ENCODE measurements at places on chromosomes 4 and X.

GRCh38 chrX:46611658-46612362, 38.2 kb downstream of the CHST7 start:
- peak; percentile 43 for DNase-seq

GRCh38 chr4:63618883-63619718, 790.1 kb downstream of the TECRL start:
- no peak for DNase-seq

GRCh38 chr4:8657381-8658088, 65.0 kb downstream of the CPZ start:
- no peak for DNase-seq

GRCh38 chr4:36573441-36573840, 292.0 kb downstream of the DTHD1 start:
- DNase-seq: no peak

DNA sequence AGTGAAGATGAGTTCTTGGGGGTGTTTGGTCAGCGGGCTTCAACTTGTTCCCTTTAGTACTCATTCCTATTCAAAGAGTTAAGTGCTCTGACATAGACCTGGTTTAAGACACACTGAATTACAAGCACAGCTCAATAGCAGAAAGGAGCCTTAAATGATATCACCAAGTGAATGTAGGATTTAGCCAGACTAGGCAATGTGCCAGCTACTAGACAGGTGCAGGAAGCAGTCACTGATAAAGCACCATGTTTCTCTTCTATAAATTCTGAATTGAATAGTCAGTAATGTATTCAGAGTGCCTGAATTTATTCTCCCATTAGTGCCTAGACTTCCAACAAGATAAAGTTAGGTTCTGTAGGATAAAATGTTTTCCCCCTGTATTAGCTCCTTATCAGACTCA, 63.6 kb downstream of the ASB9 start:
- DNase-seq: no peak

- DNase-seq: no peak
Observed at GRCh38 chr4:30716681-30717207, 3.4 kb upstream of the PCDH7 start.

DNA sequence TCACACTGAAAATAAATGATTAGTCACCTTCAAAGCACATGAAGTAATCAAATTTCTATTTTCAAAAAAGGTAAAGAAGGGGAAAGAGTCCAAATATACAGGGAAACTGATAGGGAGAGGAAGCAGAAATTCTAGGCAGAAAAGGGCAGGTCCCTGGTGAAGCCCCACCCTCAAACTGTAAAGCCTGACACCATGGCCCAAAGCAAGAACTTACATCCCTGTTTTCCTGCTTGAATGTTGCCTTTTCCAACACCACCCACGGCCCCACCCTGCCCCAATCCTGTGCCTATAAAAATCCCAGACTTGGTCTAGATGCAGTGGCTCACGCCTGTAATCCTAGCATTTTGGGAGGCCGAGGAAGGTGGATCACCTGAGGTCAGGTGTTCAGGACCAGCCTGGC, 361.8 kb downstream of the PPP3CA start:
- no peak for DNase-seq

DNA sequence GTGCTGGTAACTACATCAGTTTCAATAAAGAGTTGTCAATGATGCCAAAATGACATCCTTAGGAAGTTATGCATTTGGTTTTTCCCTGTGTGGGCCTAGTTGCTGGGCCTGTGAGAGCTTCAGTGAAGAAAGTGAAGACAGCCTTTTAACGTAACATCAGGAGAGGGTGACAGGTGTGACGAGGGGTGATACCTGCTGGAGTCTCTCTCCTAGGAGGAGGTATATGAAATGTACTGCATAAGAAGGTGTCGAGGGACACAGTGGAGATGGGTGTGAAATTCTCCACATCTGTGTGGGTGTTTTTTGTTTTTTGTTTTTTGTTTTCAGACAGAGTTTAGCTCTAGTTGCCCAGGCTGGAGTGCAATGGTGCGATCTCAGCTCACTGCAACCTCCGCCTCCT, 49.2 kb downstream of the EVC start:
- no peak for DNase-seq

DNA sequence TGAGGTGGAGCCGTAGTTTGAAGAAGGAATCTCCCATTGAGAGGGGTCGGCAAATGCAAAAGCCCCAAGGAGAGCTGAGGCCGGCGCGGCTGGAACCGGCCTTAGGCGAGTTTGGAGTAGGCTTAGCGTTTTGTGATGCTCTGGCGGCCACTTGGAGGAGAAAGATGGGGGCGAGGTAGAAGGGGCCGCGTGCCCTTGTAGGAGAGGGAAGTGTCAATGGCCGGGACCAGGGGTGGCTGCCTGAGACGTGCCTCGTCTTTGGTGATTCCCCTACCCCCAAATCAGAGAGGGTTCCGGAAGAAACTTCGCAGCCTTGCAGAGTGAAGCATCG, 11.7 kb downstream of the MSX1 start:
- DNase-seq: no peak

DNA sequence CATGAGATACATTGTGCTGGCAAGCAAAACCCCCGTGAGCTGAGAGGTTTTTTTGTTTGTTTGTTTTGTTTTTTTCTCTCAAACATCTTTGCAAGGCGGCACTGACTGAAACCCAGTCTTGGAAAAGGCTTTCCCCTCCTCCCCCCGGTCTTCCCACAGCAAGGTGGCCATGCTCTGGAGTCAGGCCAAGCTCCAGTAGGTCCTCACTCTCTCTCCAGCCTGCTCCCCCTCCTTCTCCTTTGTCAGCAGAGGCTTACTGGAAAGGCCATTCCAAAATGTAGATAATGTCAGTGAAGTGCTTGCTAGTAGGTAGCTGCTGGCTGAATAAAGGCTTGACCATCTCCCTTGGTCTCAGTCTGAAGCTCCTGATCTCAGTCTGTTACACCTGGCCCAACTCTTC, 32.6 kb downstream of the FRMPD3 start:
- DNase-seq: no peak

- DNase-seq: no peak
Observed at GRCh38 chr4:104719539-104720230, 225.0 kb upstream of the CXXC4 start.

DNA sequence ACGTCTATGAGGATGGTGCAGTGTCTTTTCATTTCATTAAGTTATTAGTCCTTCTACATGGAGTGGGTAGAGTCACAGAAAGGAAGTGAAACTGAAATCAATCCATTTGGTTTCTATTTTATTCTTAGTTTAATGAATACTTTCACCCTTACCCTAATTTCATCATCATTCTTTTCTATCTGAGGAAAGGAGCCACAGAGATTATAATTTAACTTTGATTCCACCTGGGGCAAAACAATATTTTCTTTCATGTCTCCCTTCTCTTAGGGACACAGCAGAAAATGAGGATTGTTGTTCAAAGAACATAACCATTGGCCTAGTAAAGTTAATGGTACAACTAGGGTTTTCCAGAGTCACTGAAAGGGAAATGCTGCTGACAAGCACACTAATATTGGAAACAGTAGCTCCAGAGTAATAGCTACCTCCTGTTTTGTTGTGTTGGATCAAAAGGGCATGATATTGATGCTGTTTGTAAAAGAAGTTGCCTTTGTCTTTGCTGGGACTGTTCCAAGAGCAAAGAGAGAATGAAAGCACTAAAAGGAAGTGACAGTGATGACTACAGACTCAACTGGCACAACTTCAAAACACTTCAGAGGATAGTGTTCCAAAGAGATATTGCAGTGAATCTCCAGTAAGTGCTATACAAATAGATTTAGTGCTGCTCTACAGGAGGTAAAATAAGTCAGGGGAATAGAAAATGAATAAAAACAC, 247.1 kb upstream of the PITX2 start:
- no peak for DNase-seq

DNA sequence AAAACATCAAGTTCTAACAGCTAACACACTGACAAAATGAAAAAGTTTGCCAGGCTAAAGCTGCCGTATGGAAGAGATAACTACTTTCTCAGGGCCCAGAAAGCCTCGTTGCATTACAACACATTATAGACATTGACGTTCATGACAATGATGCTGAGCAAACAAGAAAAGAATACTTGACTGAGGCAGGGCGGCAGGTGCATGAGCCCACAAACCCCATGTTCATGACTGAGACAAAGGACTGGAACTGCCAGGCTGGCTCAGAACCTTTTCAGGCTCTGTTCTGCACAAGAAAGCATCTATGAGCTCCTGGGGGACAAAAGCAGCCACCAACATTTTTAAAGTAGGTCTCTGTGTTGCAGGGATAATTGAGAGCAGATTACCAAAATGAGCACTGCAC, 13.6 kb downstream of the TLR6 start:
- no peak for DNase-seq

- DNase-seq: no peak
Observed at GRCh38 chr4:7226439-7226838, 34.1 kb downstream of the SORCS2 start.

DNA sequence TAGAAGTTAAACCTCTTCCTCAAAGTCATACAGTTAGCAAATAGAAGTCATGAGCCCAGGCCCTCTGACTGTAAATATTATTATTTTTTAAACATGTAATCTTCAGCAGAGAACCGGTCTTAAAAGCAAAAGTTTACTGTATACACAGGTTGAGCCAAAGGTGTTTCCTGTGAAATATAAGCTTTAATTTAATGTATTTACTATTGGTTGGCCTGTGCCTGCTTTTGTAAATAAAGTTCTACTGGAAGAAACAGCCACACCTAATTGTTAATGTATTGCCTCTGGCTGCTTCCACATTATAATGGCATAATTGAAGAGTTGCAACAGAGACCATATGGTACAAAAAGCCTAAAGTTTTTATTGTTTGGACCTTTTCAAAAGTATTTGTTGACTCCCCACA, 61.0 kb upstream of the PRDM8 start:
- no peak for DNase-seq

DNA sequence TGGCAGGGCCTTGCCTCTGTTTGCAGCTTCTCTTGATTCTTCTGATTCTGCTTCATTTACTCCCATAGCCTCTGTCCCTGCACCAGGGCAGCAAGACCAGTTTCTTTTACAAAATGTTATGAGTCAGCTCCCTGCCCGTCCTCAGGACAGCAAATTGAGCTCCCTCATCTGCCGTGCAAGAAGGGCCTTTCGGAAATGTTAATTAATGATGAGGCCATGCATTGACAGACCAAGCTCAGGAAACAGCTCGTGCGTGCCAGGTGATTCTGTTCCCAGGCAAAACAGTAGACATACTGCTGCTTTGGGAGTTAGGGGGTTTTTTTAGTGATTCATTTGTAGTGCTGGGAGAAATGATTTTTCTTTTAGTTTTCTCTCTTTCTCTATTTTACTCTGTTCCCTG, 231.7 kb downstream of the FBXW7 start:
- DNase-seq: no peak

DNA sequence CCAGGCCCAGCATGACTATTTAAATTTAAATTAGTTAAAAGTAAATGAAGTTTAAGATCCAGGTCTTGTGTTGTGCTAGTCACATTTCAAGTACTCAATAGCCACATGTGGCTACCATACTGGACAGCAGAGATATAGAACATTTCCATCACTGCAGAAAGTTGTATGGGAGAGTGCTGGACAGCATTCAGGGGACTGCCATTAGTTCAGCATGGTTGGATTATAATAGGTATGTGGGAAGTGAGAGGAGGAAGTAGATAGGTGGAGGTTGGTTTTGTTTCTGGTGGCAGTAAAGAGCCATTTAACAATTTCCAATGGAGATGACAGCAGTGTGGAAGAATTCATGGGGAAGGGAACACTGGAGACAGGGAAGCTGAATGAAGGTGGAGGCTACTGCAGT, 42.1 kb downstream of the ERVMER34-1 start:
- DNase-seq: no peak

DNA sequence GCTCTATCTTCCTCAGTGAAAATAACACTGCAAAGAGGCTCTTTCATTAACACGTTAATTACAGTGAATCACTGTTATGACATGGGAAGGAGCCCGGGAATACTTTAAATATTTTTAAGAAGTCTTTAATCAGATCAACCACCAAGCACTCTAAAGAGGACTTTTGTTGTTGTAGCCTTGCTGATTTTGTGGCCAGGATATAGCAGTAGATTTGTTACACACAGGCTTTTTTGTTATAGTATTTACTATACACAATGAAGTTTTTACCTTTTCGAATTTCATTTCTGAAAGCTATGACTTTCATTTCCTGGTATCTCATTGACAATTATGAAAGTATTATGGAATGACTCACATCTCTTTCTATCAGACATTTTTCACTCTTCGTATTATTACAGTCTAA, 20.3 kb downstream of the FGF13 start:
- DNase-seq: no peak

GRCh38 chr4:152462695-152463094, 73.2 kb downstream of the FBXW7 start:
- DNase-seq: no peak

- no peak for DNase-seq
Observed at GRCh38 chr4:11467931-11468330, 39.2 kb upstream of the HS3ST1 start.

DNA sequence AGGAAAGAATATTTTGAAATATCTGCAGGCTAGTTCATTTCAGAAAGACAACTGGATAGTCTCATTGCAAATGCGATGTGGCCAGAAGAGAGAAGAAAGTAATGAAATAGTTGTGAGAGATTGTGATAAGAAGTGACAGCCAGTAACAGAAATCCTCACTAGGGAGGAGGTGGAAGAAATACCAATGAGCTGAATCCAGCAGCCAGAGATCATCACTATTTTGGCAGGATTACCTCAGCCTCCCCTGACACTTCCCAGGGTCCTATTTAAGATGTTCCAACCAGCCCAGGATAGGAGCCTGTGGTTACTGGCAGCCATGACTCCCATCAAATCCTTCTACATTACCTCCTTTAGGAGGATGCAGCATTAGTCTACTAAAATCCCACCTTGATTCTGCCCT, 76.7 kb upstream of the ARHGAP24 start:
- no peak for DNase-seq

DNA sequence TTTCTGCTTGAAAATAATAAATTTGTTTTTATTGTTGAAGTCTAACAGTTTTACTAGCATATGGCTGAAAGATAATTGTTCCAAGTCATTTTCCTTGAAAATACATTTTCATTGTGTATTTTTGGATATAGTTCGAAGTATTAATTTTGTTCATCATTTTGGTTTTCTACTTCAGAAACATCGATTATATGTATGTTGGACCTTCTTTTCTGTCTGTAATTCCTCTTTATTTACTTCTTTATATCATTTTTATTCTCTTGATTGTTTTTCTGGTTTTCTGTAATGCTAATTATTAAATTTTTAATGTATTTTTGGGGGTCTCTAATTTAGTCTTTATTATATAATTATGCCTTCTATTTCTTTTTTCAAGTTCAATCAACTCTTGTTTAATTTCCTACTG, 407.1 kb upstream of the FRG1 start:
- no peak for DNase-seq
